Activated T-cell treated with anti-CD3 and anti-CD28 coated beads, Interleukin-2, amount 50 U/mL, for 1 hour (primary cell): ENCODE measurements at places on chromosomes 7 and 10.

- no peak for DNase-seq
Measured at GRCh38 chr7:36032361-36032818, 120.7 kb upstream of the EEPD1 start.

DNA sequence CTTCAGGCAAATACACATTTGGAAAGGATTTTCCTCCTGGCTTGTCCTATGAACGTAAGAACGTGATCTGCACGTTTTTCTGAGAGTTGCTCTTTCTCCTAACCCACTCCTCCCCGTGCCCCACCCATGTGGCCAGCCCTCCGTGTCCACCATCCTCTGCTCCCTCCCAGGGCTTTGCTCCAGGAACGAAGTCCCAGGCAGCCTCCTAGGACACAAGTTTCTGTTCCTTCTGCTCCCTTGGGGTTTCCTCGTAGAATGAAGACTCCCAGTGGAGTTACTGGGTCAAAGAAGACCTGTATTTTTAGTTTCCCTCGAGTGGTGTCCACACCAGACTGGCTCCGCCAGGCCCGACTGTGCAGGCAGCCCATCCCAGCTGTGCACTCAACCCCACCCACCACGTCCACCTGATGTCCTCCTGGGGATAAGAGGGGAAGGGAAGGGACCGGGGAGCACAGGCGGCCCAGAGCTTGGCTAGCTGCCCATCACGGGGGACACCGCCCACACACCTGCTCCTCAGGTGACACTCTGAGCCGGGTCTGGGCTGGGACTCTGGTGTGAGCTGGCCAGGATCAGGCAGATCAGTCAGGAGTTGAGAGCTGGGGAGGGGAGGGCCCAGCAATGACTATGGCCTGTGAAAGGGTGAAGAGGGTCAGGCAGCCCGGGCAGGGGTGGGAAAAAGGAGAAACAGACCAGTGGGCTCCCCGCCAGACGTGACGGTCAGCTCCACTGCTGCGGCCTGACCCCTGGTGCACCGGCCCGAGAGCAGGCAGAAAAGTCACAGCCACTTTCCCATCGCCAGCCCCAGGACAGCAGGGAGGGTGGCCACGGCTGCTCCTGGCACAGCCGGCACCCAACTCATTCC, 54.3 kb upstream of the PPP2R2D start:
- no peak for DNase-seq

DNA sequence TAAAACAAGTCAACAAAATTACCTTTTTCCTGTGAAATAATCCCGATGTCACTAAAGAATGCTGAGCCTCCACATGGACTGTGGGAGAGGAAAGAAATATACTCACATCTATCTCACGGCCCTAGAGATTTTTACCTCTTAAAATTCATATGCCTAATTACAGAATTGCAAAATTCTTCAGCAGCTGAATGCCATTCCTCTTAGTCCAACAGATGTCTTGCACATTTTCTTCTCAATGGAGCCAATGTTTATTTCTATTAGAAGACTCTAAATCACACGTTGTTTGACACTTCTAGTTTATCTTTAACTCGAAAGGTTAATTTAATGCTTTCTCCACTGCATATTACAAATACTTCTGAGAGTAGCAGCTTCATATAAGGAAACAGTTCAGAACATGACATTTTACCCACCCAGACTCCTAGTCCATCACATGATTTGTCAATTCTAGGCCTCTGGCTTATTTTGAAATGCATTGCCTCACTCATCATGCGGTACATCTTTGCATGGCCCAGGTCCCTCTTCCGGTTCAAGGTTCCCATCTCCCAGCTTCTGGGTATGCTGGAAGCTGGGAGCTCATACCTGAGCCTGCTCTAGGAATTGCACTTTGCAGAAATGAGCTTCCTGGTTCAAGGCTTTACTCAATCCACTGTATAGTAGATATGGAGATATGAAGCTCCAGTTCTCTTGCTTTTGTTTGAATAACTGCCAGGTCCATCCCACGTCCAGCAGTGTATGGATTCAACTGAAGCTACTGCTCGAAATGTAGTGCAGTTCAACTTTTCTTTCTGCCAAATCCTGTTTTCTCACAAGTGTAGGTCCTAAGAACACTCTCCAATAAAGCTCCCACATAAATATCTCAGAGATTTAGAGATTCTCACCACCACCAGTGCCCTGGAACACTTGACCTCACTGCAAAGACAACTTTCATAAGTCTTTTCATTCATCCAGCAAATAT, 306.2 kb downstream of the GPR37 start:
- no peak for DNase-seq

GRCh38 chr7:66283003-66283920, 78.1 kb downstream of the TPST1 start:
- DNase-seq: no peak

DNA sequence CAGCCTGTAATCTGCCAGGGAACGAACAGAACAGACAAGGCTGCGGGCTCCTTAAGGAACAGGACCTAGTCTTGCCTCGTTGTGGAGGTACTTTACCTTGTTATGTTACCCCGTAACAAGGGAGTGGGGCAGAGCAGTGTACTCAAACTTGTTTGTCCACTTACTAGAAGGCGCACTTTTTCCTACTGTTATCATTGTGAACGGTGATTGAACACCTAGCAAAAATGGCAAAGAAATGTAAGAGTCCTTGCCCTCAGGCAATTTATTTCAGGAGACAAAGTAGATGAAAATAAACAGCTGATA, 620 bp upstream of the IMPDH1 start:
- DNase-seq: no peak

DNA sequence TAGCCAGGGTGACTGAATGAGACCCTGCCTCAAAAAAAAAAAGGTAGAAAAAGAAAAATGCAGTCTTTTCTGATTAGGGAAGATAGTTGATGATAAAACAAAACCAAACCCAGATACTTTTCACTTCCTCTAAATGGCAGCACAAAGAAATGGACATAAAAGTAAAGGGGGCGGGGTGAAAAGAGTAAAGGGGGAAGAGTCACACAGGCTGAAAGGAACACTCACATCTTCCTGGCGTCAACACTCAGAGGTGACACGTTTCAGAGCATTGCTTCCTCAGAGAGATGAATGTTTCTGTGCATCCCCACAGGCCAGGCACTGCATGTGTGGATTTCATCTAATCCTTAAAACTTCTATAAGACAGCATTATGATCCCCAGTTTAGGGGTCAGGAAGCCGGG, 81.2 kb downstream of the HIPK2 start:
- no peak for DNase-seq

- DNase-seq: no peak
Measured at GRCh38 chr10:80397014-80397413, 11.3 kb upstream of the PRXL2A start.

GRCh38 chr10:64506963-64507362, 985.8 kb downstream of the REEP3 start:
- DNase-seq: no peak

- no peak for DNase-seq
Measured at GRCh38 chr7:50709151-50709550, 73.5 kb downstream of the GRB10 start.

GRCh38 chr7:92633211-92633906, 43.2 kb upstream of the FAM133B start:
- DNase-seq: no peak

DNA sequence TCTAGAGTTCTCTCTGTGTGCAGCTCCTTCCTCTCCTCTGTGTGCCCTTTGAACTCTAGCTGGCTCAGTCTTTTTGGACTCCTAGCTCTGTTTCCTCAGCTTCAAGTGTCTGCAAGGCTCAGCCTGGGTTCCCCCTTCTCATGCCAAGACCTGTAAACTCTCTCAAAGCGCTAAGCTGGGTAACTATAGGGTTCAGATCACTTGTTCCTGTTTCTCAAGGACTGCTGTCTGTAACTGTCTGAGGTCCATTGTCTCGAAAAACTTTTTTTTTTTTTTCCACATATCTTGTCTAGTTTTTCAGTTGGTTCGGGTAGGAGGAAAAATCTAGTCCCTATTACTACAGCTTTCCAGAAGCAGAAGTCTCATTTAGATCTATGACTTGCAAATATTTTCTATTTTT, 46.6 kb upstream of the PPP1R17 start:
- DNase-seq: no peak

DNA sequence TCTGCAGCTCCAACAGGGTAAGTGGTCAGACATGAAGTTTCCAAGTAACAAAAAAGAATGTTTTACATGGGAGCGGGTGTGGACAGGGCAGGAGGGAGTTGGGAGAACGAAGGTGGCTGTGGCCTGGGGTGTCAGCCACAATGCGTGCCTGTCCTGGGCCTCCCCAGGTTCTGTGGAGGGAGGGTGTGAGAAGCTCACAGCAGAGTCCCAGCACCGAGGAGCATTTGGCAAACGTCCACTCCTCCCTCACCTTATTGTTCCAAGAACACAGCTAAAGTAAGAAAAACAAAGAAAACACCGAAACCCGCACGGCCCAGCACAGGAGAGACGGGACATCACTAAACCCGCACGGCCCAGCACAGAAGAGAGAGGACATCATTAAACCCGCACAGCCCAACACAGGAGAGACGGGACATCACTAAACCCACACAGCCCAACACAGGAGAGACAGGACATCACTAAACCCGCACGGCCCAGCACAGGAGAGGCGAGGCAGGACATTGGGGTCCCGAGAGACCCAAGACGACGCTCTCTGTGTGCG, 226.4 kb downstream of the MAD1L1 start:
- peak; percentile 7 for DNase-seq

DNA sequence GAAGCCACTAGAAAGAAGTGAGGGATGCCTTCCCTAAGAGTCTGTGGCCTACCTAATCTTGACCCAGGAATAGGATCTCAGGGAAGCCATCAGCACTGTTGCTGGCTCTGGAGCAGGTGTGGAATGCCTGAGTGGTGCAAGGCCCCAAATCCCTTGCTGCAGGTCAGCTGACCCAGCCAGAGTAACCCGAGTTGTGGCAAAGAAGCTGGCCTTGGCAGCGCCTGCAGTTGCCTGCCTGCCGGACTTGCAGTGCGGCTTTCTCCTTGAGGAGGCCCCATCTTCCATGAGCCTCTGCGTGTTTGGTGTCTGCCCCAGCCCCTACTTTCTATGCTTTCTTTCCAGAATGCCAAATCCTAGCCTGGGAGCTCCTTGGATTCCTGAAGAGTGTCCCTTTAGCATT, 5.8 kb downstream of the KIAA1217 start:
- no peak for DNase-seq

DNA sequence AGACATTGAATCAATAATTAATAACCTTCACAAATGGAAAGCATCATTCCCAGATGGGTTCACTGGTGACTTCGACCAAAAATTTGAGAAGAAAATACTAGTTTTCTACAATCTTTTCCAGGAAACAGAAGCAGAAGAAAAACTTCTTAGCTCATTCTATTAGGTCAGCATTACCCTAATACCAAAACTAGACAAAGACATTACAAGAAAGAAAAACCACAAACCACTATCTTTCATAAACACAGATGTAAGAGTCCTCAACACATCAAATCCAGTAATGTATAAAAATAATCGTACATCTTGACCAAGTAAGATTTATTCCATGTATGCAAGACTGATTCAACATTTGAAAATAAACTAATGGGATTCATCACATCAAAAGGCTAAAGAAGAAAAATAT, 64.0 kb upstream of the CDK1 start:
- no peak for DNase-seq

DNA sequence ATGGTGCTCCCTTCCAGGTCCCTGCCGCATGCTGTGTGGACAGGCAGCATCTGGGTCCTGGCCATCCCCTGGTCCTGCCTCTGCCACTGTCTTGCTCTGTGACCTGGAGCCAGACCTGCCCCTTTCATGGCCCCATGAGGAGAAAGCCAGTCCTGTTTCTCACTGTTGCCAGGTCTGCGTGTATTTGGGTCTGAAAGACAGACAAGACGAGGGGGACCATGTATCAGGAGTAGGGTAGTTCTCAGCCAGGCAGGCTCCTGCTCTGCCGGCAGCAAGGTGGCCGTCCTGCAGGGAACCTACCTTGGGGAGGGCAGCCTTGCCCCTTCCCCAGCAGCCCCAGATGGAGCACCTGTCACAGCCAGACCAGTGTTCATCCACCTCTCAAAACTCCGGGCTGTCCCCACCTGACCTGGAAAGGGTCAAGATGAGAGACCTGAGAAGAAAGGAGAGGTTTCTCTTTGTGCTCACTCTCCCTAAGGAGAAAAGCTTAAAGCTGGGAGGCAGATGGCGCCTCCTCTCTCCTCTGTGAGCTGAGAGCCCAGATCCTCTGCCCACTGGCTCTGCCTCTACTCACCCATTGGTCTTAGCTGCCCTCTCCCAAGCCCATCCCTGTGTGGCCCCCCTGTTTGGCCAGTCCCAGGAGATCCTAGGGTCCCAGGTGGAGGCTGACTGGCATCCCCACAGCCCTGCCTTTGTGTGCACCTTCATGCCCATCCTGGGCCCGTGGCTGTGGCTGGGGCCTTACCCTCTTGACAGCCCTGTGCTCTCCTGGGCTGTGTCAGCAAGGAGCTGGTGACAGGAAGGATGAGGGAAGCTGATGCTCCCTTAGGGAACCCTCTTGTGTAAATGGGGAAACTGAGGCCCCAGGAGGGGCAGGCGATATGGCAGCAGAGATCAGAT, 116.1 kb upstream of the PCBD1 start:
- no peak for DNase-seq

DNA sequence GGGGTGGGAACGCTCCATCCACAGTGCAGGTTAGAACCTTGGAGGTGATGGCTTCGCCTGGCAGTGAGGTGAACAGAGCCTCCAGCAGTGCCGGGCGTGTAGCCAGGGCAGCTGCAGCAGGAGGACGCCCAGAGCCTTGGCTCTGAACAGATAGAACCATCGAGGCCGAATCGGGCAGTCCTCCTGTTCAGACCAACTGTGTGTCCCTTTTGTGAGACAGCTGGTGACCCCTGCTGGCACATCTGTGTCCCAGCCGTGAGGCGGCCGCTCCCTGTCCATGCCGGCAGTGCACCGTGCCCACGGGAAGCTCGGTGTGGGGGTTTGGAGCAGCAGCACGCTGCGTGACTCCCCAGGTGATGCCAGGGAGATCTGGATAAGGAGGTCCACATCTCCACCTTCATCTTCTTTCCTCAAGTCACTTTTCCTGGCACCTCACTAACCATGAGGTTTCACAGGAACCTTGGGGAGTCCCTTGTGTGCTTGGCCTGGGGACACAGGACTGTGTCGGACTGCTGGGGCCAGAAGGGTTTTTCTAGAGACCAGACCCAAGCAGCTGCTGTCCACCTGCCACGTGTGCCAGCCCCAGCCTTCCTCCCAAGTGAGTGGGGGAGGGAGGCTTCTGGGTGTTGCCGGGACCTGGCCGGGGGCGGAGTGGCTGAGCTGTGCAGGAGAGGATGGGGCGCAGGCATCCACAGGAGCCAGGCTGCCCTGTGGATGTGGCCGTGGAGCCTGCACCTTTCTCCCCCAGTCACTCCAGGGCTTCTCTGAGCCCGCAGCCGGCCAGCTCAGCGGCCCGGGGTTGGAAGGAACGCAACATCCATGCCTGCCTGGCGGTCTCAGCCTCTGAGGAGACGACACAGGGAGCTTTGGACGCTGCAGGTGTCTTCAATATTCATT, 69.4 kb downstream of the DNAJB6 start:
- DNase-seq: peak; percentile 14
